Activated naive CD4-positive, alpha-beta T cell treated with anti-CD3 and anti-CD28 coated beads, Interleukin-2, amount 50 U/mL, for 72 hours (primary cell): ENCODE measurements at places on chromosomes 4 and X. TPM values are rescaled to one million over a fixed set of nuclear protein-coding genes. Genes with fewer than 3 reads are reported as not detected.

The RAB39B gene
- 13.4 TPM for total RNA-seq

The TAF7L gene
- 0.11 TPM for total RNA-seq

The ARL9 gene
- not detected for total RNA-seq

The TMPRSS11D gene
- total RNA-seq: not detected

The FABP2 gene
- total RNA-seq: not detected

The VCX gene
- total RNA-seq: not detected

DNA sequence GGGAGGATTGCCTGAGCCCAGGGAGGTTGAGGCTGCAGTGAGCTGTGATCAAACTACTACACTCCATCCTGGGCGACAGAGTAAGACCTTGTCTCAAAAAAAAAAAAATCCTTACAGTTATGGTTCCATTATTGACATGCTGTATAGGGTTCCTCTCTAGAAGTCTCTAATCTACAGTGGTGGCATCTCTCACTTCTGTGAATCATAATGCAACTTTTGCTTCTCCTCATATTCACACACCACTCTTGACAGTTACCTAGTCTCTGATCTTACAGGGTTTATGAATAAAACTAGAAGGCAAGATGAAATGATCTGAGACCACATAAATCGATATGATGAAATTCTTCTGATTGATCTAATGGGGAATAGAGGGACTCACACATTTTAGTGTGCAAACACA, 40.6 kb downstream of the DOCK11 start:
- no peak for DNase-seq

- no peak for DNase-seq
These were observed 3.5 kb upstream of the RNF212 start for GRCh38 chr4:1116838-1117237.

- no peak for DNase-seq
These were observed 85.2 kb upstream of the GPR34 start for GRCh38 chrX:41603596-41603995.

DNA sequence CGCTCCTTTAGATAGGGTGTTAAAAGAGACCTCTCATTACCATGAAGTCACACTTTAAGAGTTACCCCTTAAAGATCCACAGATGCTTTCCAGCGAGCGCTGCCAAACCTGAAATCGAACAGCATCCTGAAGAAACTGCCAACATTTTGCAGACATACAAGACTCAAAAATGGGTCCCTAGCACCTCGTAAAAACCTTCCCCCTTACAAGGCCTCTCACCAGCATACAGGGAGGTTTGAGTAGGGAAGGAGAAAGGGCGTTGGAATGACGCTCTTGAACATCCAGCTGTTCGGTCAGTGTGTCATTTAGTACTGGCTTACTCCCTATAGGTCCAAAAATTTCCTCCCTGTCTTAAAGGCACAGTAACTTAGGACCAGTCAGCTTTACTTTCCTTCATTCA, 45.3 kb upstream of the PGRMC1 start:
- DNase-seq: no peak

- no peak for DNase-seq
These were observed 12.9 kb upstream of the BMP2K start for GRCh38 chr4:78763251-78763650.

GRCh38 chr4:77126809-77127208, 30.2 kb upstream of the CCNG2 start:
- no peak for DNase-seq

- DNase-seq: no peak
These were observed 114.7 kb downstream of the MID1 start for GRCh38 chrX:10505726-10506125.

- no peak for DNase-seq
These were observed 69.5 kb downstream of the SLAIN2 start for GRCh38 chr4:48410812-48411211.

GRCh38 chr4:40475609-40476008, 140.5 kb downstream of the CHRNA9 start:
- no peak for DNase-seq

DNA sequence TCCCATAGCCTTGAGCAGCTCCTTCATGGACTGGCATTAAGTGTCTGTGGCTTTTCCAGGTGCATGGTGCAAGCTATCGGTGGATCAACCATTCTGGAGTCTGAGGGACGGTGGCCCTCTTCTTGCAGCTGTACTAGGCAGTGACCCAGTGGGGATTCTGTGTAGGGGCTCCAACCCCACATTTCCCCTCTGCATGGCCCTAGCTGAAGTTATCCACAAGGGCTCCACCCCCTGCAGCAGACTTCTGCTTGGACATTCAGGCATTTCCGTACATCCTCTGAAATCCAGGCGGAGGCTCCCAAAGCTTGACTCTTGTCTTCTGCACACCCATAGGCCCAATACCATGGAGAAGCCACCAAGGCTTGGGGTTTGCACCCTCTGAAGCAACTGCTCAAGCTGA, 89.3 kb upstream of the PGRMC2 start:
- DNase-seq: no peak

DNA sequence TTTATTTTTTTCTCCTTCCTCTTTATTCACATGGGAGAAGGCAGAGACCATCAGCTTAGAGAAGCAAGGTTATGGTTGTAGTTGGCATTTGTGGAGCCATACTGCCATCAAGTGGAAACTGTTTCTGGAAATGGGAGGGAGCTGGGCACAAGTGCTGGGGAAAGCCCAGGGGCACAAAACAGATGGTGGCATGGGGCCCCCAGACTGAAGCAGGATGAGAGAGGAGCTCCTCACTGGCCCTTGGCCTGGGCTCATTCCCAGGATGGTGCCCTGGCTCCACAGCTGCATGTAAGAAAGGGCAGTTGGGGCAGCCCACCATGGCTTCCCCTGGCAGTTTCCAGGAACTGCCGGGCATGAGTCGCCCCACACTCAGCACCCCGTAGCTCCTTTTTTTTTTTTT, 59.2 kb downstream of the NBDY start:
- no peak for DNase-seq

DNA sequence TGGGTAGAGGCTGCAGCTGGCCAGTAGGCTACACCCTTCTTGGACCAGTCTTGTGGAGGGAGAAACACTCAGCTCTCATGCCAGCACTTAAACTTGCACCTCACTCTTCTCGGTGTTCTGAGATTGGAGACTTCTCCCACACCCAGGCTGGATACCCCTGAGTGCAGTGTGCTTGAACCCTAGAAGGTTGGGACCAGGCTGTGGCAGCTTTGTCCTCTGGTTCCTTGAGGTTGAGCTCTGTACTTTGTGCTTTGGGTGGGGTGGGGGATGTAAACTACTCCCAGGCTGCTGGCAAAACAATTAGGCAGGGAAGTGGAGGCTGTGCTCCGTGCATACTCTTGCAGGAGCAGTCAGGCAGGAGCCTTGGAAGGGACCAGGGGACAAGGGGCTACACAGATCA, 143.6 kb upstream of the GNPDA2 start:
- no peak for DNase-seq

GRCh38 chrX:23066588-23067281, 67.0 kb downstream of the DDX53 start:
- no peak for DNase-seq
